ENCODE measurements at places on chromosomes 1 and 21.
A peak's percentile ranks its signal among the peaks of the same experiment; 100 is the strongest.

- peak; percentile 16 for DNase-seq
These were observed 27.4 kb upstream of the HRNR start for GRCh38 chr1:152251391-152251790.

GRCh38 chr1:98896711-98897445 is 107.8 kb downstream of the PLPPR5 start:
- no peak for DNase-seq

GRCh38 chr1:25936947-25937346 is 30.7 kb upstream of the STMN1 start:
- no peak for DNase-seq

DNA sequence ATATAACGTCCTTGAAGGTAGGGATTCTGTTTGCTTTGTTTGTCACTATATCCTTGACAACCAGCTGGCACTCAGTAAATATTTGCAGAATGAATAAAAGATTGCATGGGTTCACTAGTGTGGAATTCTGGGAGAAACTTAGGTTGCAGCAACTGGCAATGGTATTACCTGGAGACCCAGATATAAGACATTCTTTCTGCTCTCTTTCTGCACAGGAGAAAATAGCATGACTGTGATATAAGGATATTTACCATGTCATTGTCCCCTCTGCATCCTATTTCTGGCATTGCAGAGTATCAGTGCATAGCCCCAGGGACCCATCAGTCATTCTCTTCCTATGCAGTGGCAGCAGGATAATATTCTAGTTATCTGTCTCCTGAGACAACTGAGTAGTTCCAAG is 308.9 kb upstream of the LRRC7 start:
- DNase-seq, result no peak

GRCh38 chr1:207822602-207823451 is 71.0 kb downstream of the CD46 start:
- peak; percentile 71 for DNase-seq

GRCh38 chr21:42307106-42307505 is 8.1 kb downstream of the TFF3 start:
- no peak for DNase-seq

- DNase-seq, result no peak
These were observed 27.3 kb downstream of the ZNF691 start for GRCh38 chr1:42873670-42874069.

- no peak for DNase-seq
These were observed 1019.2 kb downstream of the TTLL7 start for GRCh38 chr1:82979593-82980236.

- no peak for DNase-seq
These were observed 82.4 kb downstream of the COL11A1 start for GRCh38 chr1:103025858-103026409.

- DNase-seq, result no peak
These were observed 10.6 kb downstream of the CC2D1B start for GRCh38 chr1:52355436-52355835.

- DNase-seq, result no peak
These were observed 24.6 kb upstream of the SLC2A1 start for GRCh38 chr1:42983253-42983652.

DNA sequence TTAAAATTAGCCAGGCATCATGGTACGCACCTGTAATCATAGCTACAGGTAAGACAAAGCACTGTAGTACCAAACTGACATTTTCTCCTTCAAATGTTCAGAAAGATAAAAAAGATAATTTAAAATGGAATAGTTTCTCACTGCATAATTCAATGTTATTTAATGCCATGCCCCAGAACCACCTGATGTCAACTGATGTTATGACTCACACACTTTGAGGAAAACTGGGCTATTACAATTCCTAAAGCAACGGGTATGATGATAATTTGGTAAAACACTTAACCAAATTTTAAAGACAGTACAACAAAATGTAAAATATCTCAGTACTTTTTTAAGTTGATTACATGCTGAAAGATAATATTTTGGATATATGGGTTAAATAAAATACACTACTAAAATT is 22.9 kb upstream of the PLEKHO1 start:
- no peak for DNase-seq

DNA sequence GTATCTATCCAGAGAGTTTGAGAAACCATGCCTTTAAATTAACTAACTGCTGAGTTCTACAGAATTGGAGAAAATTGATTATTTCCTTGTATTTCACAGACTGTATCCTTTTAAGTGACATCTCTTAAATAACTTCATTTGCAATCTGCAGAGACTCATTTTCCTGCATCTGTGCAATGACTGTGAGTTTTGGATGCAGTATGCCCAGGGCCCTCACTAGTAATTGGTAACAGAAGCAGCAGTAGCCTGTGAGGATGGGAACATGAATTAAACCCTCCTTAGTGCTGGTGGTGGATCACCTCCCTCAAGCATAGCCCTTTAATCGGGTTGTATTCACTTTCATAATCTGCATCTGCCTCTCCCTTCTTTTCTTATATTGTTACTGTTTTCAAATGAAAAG is 21.7 kb upstream of the SH3D21 start:
- DNase-seq, result no peak

GRCh38 chr1:8133657-8134430 is 107.7 kb upstream of the ERRFI1 start:
- DNase-seq, result peak; percentile 95

GRCh38 chr1:38587766-38588165 is 271.8 kb downstream of the RRAGC start:
- DNase-seq, result no peak

- no peak for DNase-seq
These were observed 1.9 kb downstream of the PLEKHA6 start for GRCh38 chr1:204357551-204358490.

DNA sequence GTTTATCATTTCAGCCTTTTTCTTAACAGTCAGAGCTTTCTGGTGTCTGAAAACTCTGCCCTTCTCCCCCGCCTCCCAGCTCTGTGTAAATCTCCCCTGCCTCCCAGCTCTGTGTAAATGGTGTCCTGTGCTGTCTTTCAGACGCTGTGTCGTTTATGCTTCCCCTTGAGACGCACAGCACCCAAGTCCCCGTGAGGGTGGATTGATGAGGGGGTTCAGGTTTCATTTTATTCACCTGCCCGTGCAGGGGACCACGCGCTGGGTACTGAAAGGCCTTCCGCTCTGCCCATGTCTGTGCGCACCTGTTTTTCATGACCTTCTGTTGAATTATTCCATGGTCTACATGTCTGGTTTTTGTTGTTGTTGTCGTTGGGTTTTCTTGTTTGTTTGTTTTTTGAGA is 108.2 kb upstream of the COL6A1 start:
- no peak for DNase-seq

- DNase-seq, result no peak
These were observed 30.4 kb downstream of the JUN start for GRCh38 chr1:58753431-58753866.

GRCh38 chr1:241675983-241676382 is 23.9 kb downstream of the WDR64 start:
- DNase-seq, result no peak

GRCh38 chr1:81298266-81298665 is 502.5 kb upstream of the ADGRL2 start:
- DNase-seq, result peak; percentile 3

DNA sequence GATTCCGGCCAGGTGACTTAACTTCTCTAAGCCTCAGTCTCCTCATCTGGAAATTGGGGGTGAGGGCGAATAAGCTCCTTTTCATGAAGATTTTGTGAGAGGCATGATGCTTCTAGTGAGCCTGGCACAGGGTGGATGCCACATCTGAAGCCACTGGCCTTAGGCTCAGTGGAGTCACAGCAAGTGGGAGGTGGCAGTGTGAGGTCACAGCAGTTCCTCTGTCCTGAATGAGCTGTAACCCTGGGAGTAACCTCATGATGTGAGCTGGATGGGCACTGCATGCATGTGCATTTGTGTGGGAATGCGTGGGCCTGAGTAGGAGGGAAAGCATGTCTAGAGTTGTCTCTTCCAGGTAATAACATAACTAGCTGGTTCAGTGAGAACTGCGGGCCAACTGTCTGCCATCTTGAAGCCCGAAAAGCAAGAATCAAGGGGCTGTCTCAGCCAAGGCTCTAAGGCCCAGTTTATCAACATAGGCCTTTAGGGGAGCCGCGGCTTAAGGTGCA is 27.0 kb upstream of the HTR1D start:
- DNase-seq, result no peak

GRCh38 chr1:155996166-155996565 is 17.8 kb upstream of the ARHGEF2 start:
- no peak for DNase-seq

DNA sequence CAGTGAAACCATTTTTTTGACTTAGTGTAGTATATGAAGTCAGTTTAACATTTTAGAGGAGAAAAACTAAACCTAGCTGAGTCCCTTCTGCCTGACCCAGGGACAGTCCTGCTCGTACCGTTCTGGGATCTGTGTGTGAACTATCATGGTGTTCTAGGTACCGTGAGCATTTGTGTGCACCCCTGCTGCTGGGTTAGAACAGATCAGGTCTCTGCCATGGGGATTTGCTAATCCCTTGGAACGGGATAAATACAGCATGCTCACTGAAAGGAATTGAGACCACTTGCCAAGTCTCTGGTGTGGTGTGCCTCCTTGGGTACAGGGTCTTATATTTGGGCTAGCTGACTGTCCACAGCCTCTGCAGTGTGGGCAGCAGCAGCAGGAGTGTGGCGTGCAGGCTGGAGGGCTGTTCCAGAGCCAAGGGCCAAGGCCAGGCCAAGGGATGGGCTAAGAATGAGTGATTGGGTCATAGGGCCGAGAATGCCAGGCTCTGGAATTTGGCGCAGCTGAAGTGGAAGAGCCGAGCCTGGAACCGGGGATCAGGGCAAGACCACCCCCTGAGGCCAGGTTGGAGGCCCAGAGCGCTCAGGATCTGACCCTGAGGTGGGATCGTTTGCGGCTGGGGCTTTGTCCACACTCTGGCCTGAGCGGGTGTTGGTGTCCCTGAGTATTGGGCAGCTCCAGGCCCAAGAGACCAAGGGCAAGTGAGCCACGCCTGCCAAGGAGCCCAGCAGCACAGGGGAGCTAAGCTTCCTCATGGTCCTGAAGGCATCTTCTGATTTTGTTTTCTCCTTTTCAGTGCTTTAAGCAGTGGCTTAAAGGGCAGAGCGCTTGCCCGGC is 66.3 kb downstream of the VPS26C start:
- DNase-seq, result no peak

- DNase-seq, result no peak
These were observed 65.2 kb upstream of the SPAG17 start for GRCh38 chr1:118250232-118250631.

- no peak for DNase-seq
These were observed 95.3 kb downstream of the NAV1 start for GRCh38 chr1:201634261-201634660.

DNA sequence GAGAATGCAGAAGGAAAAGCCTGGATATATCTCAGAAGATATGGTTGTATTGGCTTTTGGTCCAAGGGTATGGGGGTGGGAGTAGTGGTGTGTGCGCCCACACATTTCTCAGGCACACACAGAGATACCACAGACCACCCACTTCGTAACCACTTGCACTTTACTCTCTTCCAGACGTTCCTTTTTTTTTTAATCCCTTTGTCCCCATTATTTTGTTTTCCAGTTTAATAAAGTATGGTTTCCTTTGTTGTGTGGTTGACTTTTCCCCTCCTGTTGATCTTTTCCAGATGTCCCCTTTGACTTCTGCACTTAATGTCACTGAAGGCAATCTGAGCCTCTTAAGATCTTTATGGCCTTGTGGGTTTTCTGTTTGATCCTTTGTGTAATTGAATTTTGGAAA is 10.5 kb upstream of the TARS2 start:
- no peak for DNase-seq

DNA sequence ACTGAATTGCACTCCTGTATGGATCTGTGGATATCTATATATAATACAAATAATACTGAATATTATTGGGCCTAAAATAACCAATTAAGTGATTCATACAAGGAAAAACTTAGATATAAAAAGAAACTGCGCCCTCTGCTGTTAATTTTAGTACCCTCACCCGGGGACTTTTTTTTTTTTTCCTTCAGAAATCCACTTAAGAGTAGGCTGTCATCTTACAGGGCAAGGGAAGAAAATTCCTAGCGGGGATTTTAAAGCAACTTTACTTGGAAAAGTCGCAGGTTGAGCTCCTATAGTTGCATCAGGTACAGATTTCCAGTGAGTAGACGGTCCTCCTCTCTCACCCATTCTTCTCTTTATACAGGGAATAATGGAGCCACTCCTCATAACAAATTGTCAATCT is 1.3 kb downstream of the NTNG1 start:
- DNase-seq, result peak; percentile 67

GRCh38 chr1:170284951-170285350 is 139.2 kb downstream of the NTMT2 start:
- DNase-seq, result no peak

GRCh38 chr1:28248273-28249012 is 10.9 kb upstream of the SESN2 start:
- peak; percentile 81 for DNase-seq

GRCh38 chr1:32981003-32981901 is 16.6 kb upstream of the RNF19B start:
- peak; percentile 79 for DNase-seq

DNA sequence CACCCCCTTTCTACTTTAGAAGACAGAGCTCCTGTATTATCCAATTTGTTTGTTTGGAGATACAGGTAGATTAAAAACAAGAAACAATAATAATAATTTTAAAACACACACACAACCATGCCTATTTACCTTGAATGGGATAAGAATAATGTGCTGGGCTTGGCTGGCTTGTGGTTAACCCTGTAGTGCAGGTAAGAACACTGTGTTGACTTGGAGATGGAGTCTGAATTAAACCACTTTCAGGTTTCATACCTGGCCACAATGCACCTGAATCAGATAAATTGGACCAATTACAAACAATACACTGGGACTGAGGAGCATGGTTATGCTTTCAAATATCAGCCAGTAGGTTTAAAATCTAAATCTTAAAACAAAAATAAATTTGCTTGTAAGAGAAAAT is 60.8 kb downstream of the EYA3 start:
- no peak for DNase-seq

GRCh38 chr21:42160111-42160721 is 58.7 kb upstream of the ABCG1 start:
- no peak for DNase-seq

DNA sequence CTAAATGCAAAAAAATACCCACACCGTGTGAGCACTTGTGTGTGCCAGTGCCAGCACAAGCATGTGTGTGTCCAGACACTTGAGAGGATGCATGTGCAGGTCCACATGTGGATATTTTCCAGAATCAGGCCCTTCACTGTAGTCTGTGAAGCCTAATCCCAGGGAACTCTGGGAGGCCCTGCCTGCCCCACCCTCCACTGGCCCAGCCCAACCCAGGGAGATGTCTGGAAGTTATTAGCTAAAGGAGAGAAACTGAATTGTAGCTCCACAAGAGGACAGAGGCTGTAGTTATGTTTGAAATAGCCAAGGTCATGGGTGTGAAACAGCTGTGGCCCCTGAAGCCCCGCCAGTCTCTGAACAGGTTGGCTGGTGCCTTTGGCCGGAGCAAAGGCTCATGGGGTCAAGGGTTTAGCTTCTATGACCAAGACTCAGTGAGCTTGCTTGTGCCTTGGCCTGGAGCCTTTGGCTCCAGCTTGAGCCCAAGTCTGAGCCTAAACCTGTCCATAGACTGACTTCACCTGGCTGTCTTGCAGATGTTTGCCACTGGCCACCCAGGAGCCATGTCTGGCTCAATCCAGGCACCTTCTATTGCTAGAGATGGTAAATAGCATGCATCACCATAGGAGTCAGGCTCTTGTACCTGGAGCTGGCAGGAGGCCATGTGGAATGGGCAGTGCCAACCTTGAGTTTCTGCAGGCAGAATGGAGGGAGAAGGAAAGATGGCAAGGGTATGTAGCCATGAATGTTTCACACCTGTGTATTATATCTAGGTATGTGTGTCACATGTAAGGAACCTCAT is 69.9 kb downstream of the TMEM53 start:
- DNase-seq, result no peak
